ENCODE measurements at places on chromosomes 7 and 10.
A peak's percentile ranks its signal among the peaks of the same experiment; 100 is the strongest.

- H3K27ac ChIP-seq: no peak overlapping the region
- no peaks in the 10 kb centered on the region for H3K27me3 ChIP-seq
- no peaks in the 10 kb centered on the region for H3K36me3 ChIP-seq
- no peak for DNase-seq
- peaks cover 2% of the 10 kb centered on the region for H3K4me1 ChIP-seq
These were observed 84.3 kb downstream of the KCNMA1 start for GRCh38 chr10:77553311-77553710.

DNA sequence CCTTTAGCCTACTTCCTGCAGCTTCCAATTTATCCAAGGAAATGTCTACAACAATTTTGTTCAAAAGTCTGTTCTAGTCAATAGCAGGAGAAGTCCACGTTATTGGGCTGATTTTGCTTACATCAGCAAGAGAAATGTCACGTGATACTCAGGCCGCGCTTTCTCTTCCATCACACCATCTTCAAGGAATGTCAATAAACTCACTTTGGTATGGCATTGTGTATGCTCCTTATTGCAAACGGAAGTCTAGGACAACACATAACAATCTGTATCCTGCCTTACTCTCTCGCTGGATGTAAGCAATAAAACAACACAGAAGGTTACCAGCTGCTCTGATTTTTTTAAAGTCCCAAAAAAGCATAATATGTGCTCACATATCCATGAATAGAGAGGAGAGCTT lies 17.1 kb upstream of the STK17A start:
- H3K4me3 ChIP-seq: no peak overlapping the region
- DNase-seq: no peak
- no peaks in the 10 kb centered on the region for H3K36me3 ChIP-seq
- H3K4me1 ChIP-seq: no peaks in the 10 kb centered on the region
- no peak overlapping the region for H3K27ac ChIP-seq
- no peaks in the 10 kb centered on the region for H3K27me3 ChIP-seq

DNA sequence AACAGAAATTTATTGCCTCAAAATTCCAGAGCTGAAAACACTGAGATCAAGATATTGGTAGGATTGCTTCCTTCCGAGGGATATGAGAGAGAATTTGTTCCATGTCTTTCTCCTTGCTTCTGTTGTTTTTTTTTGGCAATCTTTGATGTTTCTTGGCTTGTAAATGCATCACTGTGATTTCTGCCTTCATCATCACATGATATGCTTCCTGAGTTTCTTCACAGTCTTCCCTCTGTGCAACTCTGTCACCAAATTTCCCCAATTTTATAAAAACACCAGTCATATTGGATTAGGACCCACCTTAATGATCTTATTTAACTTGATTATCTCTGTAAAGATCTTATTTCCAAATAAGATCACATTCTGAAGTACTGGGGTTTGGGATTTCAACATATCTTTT lies 14.7 kb downstream of the TMEM236 start:
- no peaks in the 10 kb centered on the region for H3K27me3 ChIP-seq
- H3K36me3 ChIP-seq: no peaks in the 10 kb centered on the region
- DNase-seq: no peak
- no peaks in the 10 kb centered on the region for H3K4me1 ChIP-seq

- H3K27ac ChIP-seq: no peak overlapping the region
- no peaks in the 10 kb centered on the region for H3K36me3 ChIP-seq
- H3K4me3 ChIP-seq: no peak overlapping the region
- no peak for DNase-seq
These were observed 61.4 kb upstream of the NAMPT start for GRCh38 chr7:106346167-106346677.

GRCh38 chr7:111011520-111011919 lies 79.4 kb upstream of the LRRN3 start:
- no peaks in the 10 kb centered on the region for H3K27me3 ChIP-seq
- no peak for DNase-seq
- H3K4me1 ChIP-seq: no peaks in the 10 kb centered on the region
- no peak overlapping the region for H3K4me3 ChIP-seq
- H3K27ac ChIP-seq: no peak overlapping the region

DNA sequence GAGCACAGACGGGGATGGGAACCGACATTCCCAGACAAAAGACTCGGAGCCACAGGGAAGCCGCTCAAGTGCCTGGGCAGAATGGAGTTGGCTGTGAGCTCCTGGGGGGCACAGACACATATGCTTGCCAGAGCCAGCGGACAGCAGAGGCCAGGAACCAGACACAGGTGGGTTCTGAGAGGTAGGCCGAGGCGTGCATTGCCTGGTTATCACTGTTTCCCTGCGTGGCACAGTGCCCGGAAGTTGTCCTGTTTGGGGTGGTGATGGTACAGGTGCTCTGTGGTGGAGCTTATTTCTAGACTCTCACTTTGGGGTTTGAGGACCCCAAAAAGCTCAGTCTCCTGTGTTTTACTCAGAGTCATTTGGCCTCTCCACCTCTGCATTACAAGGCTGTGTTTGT lies 2.5 kb downstream of the PALD1 start:
- no peak for DNase-seq
- H3K27me3 ChIP-seq: no peaks in the 10 kb centered on the region
- no peak overlapping the region for H3K4me3 ChIP-seq

DNA sequence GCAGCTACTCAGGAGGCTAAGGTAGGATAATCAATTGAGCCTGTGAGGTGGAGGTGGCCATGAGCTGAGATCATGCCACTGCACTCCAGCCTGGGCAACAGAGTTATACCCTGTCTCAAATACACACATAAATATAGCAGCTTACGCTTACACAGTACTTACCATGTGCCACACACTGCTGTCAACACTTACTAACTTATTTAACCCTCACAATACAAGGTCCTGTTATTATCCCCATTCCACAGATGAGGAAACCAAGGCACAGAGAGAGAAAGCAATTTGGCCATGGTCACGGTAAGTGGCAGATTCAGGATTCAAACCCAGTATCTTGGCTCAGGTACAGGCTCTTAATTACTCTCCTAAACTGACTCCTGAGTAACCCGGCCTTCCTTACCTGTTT lies 19.1 kb downstream of the DLG5 start:
- no peak overlapping the region for H3K27ac ChIP-seq
- no peak for DNase-seq
- H3K27me3 ChIP-seq: no peaks in the 10 kb centered on the region
- no peaks in the 10 kb centered on the region for H3K36me3 ChIP-seq
- peaks cover 35% of the 10 kb centered on the region for H3K4me1 ChIP-seq

GRCh38 chr10:75654171-75654771 lies 222.8 kb downstream of the LRMDA start:
- H3K27ac ChIP-seq: peak overlapping the region; percentile 68
- H3K4me1 ChIP-seq: peaks cover 12% of the 10 kb centered on the region
- no peaks in the 10 kb centered on the region for H3K36me3 ChIP-seq

GRCh38 chr7:128030263-128030653 lies 979 bp downstream of the LRRC4 start:
- H3K27ac ChIP-seq: no peak overlapping the region
- no peak for DNase-seq
- H3K4me1 ChIP-seq: peaks cover 9% of the 10 kb centered on the region
- no peak overlapping the region for H3K4me3 ChIP-seq
- H3K27me3 ChIP-seq: no peaks in the 10 kb centered on the region

DNA sequence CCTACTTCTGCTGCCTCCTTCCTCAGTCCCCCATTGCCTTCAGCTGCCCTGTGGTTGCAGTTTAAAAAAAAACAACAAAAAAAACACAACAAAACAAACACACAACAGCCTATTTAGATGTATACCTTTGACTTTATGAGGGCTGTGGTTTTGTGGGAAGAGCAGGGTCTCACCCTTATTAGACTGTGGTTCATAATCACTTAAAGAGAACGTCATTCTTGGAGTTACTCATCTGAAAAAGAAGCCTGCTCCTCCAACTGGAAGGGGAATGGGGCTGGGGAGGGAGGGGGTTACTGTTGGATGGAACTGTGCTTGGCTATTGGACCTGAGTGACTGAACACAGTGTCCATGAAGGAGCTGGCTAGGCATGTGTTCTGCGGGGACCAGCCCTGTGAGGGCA lies 48.1 kb downstream of the SDK1 start:
- no peaks in the 10 kb centered on the region for H3K36me3 ChIP-seq
- H3K4me1 ChIP-seq: no peaks in the 10 kb centered on the region
- no peaks in the 10 kb centered on the region for H3K27me3 ChIP-seq
- no peak overlapping the region for H3K4me3 ChIP-seq
- H3K27ac ChIP-seq: no peak overlapping the region

GRCh38 chr10:102777711-102778453 lies 34.1 kb downstream of the WBP1L start:
- H3K36me3 ChIP-seq: no peaks in the 10 kb centered on the region
- H3K27me3 ChIP-seq: no peaks in the 10 kb centered on the region
- no peak overlapping the region for H3K4me3 ChIP-seq
- no peak for DNase-seq

DNA sequence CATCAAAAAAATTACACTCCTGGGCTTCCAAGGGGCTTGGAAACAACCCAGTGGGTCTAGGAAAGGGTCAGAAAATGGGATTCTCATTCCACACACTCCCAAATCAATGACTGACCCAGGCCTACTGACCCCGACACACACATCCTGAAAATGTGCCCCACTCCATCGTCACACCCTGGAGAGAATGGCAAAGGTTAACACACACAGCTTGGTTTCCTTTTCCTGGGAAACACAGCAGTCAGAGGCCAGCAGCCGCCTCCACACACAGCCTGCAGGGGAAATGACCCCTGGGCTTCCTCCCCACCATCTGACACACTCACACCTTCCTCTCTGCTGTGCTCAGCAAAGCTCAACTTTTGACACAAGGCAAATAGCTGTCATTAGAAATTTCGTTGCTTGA lies 42.9 kb downstream of the SH3PXD2A start:
- no peaks in the 10 kb centered on the region for H3K36me3 ChIP-seq
- peaks cover 2% of the 10 kb centered on the region for H3K4me1 ChIP-seq
- no peak overlapping the region for H3K4me3 ChIP-seq

- DNase-seq: no peak
- no peak overlapping the region for H3K27ac ChIP-seq
- H3K36me3 ChIP-seq: no peaks in the 10 kb centered on the region
These were observed 170.4 kb downstream of the DKK1 start for GRCh38 chr10:52484206-52485065.

GRCh38 chr10:7159517-7159916 lies 251.3 kb downstream of the SFMBT2 start:
- H3K27me3 ChIP-seq: no peaks in the 10 kb centered on the region
- no peak overlapping the region for H3K4me3 ChIP-seq
- peaks cover 2% of the 10 kb centered on the region for H3K4me1 ChIP-seq
- DNase-seq: no peak
- no peak overlapping the region for H3K27ac ChIP-seq

- H3K4me3 ChIP-seq: no peak overlapping the region
- H3K27ac ChIP-seq: no peak overlapping the region
- no peaks in the 10 kb centered on the region for H3K27me3 ChIP-seq
- no peak for DNase-seq
- no peaks in the 10 kb centered on the region for H3K36me3 ChIP-seq
These were observed 470.7 kb upstream of the LRRN3 start for GRCh38 chr7:110620110-110620735.

- no peaks in the 10 kb centered on the region for H3K36me3 ChIP-seq
- no peaks in the 10 kb centered on the region for H3K27me3 ChIP-seq
- no peak for DNase-seq
These were observed 40.0 kb upstream of the BMPR1A start for GRCh38 chr10:86716466-86716865.

GRCh38 chr7:605661-606450 lies 86.2 kb upstream of the PDGFA start:
- H3K27me3 ChIP-seq: no peaks in the 10 kb centered on the region
- no peak for DNase-seq
- no peaks in the 10 kb centered on the region for H3K36me3 ChIP-seq
- H3K4me3 ChIP-seq: no peak overlapping the region
- H3K4me1 ChIP-seq: no peaks in the 10 kb centered on the region

GRCh38 chr7:82164813-82165212 lies 278.8 kb downstream of the CACNA2D1 start:
- no peaks in the 10 kb centered on the region for H3K4me1 ChIP-seq
- no peaks in the 10 kb centered on the region for H3K36me3 ChIP-seq
- no peak overlapping the region for H3K27ac ChIP-seq
- H3K27me3 ChIP-seq: no peaks in the 10 kb centered on the region
- no peak overlapping the region for H3K4me3 ChIP-seq
- DNase-seq: peak; percentile 19

DNA sequence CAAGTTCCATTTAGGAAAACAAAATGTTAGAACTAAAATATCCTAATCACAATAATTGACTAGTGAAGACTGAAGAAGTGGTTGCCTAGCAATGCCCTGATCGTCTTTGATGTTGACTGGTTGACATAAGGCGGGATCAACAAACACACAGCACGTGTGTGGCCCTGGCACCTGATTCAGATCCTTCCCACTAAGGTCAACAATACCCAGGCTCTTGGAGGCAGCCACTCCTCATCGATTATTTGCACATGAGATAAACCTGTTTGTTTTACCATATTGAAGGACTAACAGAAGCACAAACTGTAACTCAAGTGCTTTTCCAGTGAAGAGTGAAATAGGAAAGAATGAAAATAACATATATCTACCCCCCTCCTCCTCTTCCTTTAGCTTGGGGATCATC lies 15.6 kb downstream of the FANK1 start:
- no peak for DNase-seq
- H3K27ac ChIP-seq: no peak overlapping the region
- no peaks in the 10 kb centered on the region for H3K27me3 ChIP-seq

GRCh38 chr7:2623698-2624014 lies 8.1 kb upstream of the TTYH3 start:
- no peak for DNase-seq
- H3K36me3 ChIP-seq: no peaks in the 10 kb centered on the region
- H3K4me3 ChIP-seq: no peak overlapping the region
- H3K27ac ChIP-seq: no peak overlapping the region
- H3K27me3 ChIP-seq: no peaks in the 10 kb centered on the region
- peaks cover 8% of the 10 kb centered on the region for H3K4me1 ChIP-seq

- H3K36me3 ChIP-seq: no peaks in the 10 kb centered on the region
- H3K27me3 ChIP-seq: no peaks in the 10 kb centered on the region
- H3K27ac ChIP-seq: no peak overlapping the region
These were observed 258.4 kb downstream of the SEMA3A start for GRCh38 chr7:83936056-83936708.

GRCh38 chr7:150481186-150481920 lies 30.9 kb downstream of the GIMAP8 start:
- H3K36me3 ChIP-seq: no peaks in the 10 kb centered on the region
- H3K4me1 ChIP-seq: no peaks in the 10 kb centered on the region
- DNase-seq: no peak

DNA sequence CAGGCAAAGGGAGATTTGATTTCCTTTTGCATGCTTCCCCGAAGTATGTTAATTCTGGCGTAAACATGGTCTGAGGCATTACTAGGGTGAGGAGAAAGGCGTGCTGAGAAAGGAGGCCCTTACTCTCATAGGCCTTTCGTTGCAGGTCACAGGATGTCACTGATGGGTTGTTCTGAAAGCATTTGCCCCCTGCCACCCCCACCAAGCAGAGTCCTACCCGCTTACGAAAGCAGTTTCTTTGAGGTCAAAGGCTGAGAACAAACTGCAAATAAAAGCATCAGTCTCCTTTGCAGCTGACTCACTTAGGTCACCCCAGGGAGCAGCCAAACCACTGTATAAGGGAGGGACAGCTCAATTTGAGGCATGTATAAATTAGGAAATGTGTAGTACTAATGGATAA lies 57.1 kb downstream of the BPGM start:
- H3K27me3 ChIP-seq: no peaks in the 10 kb centered on the region
- H3K4me1 ChIP-seq: peaks cover 26% of the 10 kb centered on the region
- DNase-seq: peak; percentile 75
- H3K27ac ChIP-seq: peak overlapping the region; percentile 56
- H3K36me3 ChIP-seq: no peaks in the 10 kb centered on the region
- no peak overlapping the region for H3K4me3 ChIP-seq

All from ovary (tissue), 10 donors.